ENCODE measurements at places on chromosomes 2 and 18.

DNA sequence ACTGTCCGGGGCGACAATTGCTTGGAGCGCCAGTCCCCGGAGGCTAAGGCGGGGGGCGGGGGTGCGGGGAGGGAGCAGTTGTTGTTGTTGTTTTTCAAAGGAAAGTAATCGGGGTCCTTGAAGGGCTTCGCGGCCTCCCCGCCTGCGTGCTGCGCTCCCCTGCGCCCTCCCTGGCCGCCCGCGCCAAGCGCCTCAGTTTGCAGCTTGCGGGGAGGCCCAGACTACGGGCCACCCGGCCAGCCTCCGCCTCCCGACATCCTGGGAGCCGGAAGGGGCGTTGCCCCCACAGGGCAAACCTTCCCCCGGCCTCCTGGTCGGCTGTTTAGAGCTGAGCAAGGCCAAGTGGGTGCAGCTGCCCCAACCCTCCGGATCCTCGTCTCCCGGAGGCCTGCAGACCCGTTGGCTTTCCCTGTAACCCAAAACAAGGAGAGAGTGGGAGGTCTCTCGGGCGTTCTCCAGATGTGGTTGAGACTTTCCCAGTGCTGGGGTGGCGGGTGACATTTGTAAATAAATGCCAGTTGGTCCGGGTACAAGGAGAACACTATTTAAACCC is 3.7 kb upstream of the SIX3 start:
- no peak for DNase-seq

- no peak for DNase-seq
Measured at GRCh38 chr2:200703127-200703925, 108.4 kb upstream of the BZW1 start.

GRCh38 chr2:100691846-100692245 is 128.1 kb upstream of the NPAS2 start:
- no peak for DNase-seq

- DNase-seq: no peak
Measured at GRCh38 chr18:26875040-26875654, 9.6 kb upstream of the AQP4 start.

- no peak for DNase-seq
Measured at GRCh38 chr2:97967216-97967592, 28.5 kb downstream of the TMEM131 start.

DNA sequence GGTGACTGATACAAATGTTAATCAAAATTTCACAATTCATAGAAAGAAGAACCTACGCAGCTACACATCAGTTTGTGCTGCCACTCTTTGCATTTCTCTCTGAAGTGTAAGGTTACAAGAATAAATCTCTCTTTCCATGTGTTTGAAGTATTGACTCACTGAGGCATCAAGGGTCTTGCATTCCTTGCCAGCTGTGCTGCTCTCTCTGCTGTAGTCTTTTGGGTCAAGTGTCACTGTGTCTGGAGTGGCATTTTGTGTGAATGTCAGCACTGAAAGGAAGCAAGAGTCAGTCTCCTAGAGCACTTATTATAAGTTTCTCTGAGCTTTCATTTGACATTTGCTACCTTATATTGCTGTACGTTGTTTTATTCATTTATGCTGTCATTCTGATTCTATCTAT is 1696.1 kb upstream of the LRRTM1 start:
- DNase-seq: no peak

- DNase-seq: no peak
Measured at GRCh38 chr2:16311521-16312440, 353.9 kb downstream of the CYRIA start.

DNA sequence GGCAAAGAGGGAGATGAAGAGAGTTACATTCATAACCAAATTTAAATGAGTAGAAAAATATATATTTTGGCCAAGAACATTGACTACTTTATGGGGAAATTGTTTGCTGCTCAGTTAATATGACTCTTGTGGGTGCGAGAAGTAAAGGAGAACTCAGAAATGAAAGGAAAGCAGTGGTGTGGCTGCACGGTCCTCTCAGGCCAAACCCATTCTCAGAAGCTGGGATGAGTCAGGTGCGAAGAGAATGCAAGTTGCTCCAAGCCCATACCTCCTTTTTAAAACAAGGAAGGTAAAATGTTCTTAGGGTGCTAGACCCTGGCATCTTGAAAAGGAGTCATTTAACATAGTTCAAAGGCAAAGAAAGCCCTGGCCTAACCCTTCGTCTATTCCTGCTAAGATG is 258.6 kb downstream of the RAD51AP2 start:
- DNase-seq: no peak

DNA sequence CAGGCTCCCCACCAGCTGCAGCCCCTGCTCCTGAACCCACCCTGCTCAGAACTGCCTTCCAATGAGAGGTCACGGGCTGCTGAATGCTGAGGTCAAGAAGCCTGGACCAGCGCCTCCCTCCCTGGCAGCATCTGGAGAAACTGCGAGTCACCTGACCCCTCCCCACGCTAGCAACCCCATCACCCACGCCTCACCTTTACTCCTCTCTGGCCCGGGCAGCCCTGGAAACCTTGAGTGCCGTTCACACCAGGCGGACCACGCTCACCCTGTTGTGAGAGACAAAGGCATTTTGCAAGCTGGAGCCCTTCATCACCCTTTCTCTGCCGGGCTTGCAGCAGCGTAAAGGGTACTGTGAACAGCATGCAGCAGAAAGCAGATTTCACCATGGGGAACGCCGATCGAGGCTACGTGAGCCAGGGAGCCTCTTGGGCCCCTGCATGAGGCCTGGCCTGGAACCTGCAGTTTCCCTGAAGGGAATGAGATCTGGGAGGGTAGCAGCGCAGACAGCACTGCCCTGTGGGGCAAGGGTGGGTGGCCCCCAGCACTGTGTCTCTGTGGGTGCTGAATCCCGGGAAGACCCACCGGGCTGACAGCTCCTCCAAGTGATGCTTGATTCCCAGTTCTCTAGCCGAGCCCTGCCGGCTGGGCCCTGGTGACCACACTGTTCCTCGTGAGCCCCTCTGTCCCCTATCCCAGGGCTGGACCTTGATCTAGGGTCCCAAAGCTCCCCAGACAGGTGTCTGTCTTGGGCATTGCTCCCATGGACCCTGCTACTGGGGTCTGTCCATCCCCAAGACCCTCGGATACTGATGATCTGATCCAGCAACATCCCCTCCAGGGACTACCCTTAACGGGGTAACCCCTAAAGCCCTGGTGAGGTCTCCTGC is 53.8 kb downstream of the COL6A3 start:
- no peak for DNase-seq

DNA sequence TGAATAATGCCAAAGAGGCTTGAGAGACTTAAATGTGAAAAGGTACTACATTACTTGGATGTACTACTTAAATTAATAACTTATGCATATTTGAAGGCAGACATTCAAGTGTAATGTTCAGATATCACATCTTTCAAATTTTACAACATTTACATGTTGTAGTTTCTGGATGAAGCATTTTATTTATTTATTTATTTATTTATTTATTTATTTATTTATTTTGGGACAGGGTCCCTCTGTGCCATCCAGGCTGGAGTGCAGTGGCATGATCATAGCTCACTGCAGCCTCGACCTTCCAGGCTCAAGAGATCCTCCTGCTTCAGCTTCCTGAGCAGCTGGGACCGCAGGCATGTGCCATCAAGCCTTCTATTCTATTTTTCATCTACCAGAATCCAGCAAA is 596.4 kb downstream of the ERBB4 start:
- DNase-seq: no peak

DNA sequence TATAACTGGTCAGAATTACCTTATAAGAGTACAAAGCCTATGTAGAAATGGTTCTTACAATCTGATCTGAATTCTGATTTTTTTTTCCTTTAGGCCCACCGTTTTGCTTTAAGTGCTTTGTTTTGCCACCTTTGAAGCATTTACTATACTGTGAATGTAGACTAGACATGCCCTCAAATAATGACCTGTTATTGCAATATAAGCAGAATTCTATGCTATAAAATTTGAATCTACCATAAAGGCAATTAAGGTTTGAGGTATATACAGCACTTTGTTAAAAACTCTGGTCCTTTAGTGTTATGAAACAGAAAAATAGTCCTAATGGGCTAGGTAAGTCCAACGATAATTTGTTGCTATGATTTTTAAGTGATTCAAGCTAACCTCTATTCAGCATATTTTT is 86.6 kb upstream of the NOSTRIN start:
- no peak for DNase-seq

GRCh38 chr2:134739879-134740301 is 21.1 kb upstream of the TMEM163 start:
- DNase-seq: no peak

- no peak for DNase-seq
Measured at GRCh38 chr2:3598197-3598910, 3.4 kb downstream of the COLEC11 start.

DNA sequence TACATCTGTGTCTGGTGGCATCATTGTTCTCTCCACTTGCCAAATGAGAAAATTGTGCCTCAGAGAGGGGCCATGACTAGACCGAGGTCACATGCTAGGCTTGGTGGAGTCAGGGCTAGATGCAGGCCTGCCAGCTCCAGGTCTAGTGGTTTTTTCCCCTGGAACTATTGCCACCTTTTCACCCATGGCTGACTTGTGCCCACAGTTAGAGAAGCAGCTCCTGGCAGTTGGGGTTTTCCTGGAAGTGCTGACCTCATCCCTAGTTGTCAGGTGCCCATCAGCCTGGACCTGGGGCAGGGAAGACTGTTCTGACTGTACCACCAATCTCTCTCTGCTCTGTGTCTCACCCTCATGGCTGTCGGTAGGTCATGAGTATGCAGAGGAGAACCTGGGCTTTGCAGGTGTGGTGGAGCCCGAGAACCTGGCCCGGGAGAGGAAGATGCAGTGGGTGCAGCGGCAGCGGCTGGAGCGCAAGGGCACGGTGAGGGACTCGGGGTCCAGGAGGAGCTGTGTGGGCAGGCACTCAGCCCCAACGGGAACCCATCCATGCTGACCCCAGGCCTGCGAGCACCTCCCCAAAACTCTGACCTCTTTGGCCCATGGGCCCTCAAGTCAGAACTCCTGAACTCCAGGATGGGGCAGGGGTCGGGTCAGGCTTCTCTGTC is 12.4 kb upstream of the CATIP start:
- DNase-seq: no peak

- no peak for DNase-seq
Measured at GRCh38 chr18:23684515-23685197, 4.6 kb upstream of the LAMA3 start.

DNA sequence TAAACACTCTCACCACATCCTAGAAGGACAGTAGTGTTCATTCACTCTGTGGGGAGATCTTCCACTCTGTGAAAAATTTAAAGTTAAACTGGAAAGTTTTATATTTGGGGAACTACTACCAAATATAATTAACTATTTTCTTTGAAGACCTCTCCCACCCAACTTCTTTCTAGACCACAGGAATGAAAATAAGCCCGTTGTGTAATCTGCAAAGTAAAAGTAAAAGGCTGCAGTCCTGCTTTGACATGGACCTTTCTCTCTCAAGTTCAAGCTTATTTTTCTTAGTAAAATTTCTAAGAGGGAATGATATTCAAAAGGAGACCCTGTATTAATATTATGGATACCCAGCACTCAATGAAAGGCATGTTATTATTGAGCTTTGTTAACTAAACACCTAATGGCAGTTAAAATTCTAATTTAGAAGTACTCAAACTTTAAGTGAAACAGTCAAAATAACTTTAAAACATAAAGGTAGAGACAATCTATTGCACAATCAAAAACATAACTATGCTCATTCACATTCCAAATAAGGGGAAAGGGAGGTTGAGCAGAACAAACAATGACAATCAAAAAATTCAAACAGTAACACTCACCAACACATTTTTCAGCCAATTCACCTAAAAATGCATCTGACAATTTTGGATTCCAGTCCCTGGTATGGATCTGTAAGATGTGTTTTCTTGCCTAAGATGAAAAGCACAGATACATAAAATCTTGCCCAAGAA is 98.5 kb downstream of the ATAD2B start:
- no peak for DNase-seq

GRCh38 chr2:46493241-46493970 is 14.0 kb downstream of the TMEM247 start:
- no peak for DNase-seq

DNA sequence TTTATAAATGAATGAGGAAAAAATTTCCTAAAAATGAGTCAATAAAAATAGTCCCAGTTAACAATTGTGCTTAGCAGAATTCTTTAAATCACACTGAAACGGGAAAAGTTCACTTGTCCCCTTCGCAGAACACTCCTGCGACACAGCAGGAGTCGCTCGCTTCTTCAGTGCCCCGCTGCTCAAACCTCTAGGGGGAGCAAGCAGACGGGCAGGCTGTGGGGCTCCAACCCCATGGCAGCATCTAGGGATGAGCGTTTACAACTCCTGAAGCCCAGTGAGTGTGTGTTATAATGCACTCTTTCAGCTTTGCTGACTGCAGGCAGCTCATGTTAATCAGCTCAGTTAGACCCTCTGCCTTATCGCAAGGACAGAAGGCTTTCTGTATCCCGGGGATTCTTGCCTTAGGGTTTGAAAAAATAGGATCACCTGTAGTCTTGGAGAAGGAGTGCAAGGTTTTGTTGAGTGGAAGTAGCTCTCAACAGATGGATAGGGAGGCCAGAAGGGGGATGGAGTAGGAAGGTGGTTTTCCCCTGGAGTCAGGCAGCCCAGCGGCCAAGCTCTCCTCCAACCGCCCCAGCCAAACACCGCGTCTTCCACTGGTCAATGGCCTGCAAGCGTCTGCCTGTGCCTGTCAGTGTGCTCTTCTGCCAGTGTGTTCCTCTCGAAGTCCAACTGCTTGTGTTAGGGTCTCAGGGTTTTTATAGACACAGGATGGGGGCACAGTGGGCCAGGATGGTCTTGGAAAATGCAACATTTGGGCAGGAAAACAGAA is 1977.7 kb upstream of the LRRTM1 start:
- DNase-seq: no peak

DNA sequence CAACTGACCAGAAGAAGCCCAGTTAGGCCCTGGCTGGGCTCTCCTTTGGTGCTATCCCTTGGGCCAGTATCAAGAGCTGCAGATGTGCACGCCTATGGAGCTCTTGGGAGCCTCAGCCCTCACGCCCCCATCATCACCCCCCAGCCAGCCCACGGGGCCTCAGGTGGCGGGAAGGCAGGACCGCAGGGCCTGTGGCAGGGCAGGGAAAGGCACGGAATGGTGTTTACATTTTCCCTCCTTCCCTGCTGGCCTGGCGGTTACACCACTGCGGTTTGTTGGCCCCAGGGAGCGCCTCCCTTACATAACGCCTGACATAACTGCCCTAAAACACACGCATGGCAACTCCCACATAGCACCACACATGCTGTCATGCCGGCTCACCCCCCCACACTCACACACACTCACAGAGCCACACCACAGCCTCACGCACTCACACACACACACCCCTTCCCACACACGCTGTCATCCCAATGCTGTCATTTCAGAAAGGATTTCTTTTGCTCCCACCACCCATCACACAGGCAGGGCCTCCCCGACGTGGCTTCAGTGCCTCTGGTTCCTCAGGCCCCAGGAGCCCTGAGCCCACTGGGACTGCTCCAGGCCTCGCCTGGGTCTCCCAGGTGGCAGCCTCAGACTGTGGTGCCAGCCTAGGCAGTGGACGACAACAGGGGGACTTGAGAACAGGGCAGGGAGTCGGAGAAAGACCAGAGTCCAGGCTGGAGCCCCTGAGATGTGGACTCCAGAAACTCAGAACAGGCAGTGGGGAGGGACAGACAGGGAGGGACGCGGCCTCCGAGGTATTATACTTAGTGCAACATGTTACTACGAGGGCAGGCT is 15.7 kb downstream of the ZFP36L2 start:
- no peak for DNase-seq
